ENCODE measurements at places on chromosomes 1 and 21.

DNA sequence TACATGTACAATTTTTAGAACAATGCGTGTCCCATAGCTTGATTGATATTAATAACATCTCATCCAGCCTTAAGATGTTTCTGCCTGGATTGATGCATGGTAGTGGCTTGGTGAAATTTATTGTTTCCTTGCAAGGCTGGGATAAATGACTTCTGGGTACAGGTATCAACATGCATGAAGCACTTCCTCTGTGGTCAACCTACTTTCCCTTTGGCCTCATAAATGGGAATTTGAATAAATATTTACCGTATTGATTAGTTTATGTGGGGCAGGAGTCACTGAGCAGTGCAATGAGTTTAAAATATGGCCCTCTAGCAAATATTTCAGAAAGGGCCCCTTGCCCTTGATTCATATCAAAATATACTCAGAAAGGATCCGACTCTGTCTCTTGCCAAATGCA, 83.9 kb upstream of the KCNE2 start:
- DNase-seq: no peak

- DNase-seq: no peak
Observed at GRCh38 chr1:224996266-224996665, 66.8 kb downstream of the DNAH14 start.

DNA sequence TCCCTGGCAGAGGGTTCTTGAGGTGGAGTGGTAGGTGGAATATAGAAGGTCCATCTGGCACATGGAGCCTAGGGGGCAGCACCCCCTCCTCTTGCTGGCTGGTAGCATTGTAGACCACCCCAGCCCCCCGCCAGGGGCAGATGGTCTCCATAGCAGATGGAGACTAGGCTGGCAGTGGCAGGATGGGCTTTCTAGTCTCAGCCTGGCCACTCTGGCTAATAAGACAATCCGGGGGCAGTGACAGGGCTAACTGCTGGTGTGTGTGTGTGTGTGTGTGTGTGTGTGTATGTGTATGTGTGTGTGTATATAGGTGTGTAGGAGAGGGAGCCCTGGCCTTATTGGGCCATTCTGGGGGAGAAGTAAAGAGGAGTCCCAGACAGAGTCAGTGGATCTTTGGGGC, 16.1 kb downstream of the UTP11 start:
- DNase-seq: peak; percentile 49

DNA sequence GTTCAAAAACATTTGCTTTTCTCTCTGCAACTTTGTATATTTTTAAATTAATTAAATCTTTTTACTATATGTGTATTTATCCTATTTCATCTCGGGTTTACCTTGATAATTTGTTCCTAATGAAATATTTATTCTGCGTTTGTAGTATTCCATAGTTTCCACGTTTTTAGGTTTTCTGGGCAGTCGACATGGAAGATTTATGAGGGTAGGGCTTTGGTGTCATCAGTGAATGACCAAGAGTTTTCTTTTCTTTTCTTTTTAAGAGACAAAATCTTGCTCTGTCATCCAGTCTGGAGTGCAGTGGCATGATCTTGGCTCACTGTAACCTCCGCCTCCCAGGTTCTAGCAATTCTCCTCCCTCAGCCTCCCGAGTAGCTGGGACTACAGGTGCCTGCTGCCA, 17.2 kb upstream of the ZNF669 start:
- DNase-seq: no peak

- peak; percentile 48 for DNase-seq
Observed at GRCh38 chr1:89121641-89122040, 4.3 kb downstream of the GBP2 start.

GRCh38 chr1:198360208-198360729, 180.2 kb downstream of the ATP6V1G3 start:
- DNase-seq: no peak

- DNase-seq: no peak
Observed at GRCh38 chr1:17121881-17122280, 2.6 kb upstream of the PADI2 start.

- DNase-seq: no peak
Observed at GRCh38 chr1:198889101-198889500, 250.3 kb downstream of the PTPRC start.

DNA sequence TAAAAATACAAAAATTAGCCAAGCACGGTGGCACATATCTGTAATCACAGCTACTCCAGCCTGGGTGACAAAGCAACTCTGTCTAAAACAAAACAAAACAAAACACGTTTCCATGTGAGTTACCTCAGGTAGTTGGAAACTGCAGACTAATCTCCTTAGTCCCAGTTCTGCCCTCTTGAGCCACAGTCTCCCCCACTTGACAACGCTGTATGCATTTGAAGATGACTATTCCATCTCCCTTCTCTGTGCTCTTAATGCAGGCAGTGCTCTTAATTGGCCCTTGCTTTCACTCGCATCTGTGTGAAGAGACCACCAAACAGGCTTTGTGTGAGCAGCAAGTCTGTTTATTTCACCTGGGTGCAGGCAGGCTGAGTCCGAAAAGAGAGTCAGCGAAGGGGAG, 19.6 kb upstream of the DHCR24 start:
- DNase-seq: no peak

DNA sequence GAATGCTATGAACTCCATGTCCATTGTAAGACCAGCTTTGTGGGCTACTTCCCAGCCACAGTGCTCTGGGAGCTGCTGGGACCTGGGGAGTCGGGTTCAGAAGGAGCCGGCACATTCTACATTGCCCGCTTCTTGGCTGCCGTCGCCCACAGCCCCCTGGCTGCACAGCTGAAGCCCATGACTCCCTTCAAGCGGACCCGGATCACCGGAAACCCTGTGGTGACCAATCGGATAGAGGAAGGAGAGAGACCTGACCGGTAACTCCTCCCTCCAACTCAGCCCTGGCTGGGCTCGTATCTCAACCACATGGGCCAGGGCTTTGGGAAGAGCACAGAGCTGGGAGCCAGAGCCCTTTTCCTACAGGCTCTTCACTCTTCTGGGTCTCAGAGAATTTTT, 15.4 kb downstream of the MOV10 start:
- no peak for DNase-seq

GRCh38 chr1:164700683-164701082, 141.7 kb downstream of the PBX1 start:
- no peak for DNase-seq

GRCh38 chr1:231240531-231240882, 505 bp upstream of the GNPAT start:
- DNase-seq: no peak

- DNase-seq: no peak
Observed at GRCh38 chr21:45170987-45171386, 96.6 kb downstream of the ADARB1 start.

GRCh38 chr1:2130871-2131289, 63.7 kb downstream of the FAAP20 start:
- no peak for DNase-seq

DNA sequence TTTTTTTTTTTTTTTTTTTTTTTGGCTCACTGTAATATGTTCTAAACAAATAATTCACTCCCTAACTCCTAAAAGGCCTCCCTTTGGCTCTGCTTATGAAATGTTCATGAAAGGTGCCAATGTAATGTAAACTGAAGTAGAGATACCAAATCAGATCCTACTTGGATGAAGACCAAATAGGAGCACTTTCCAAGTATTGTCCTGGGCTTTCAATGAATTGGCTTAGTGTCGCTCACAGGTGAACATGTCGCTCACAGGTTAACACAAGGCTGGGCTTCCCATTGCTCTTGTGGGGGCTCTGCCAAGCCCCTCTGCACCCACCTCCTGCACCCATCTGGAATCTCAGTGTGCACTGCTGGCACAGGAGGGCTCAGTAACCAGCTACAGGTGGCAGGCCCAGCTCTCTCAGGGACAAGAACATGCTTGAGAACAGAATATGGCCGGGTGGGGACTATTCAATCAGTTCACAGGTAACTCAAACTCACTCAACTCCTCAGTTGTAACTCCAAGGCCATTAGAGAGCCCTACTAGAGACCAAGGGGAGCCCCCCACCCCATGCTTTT, 10.6 kb upstream of the CD58 start:
- no peak for DNase-seq

- no peak for DNase-seq
Observed at GRCh38 chr1:103333141-103333540, 192.4 kb upstream of the RNPC3 start.

GRCh38 chr1:203669739-203670138, 43.1 kb downstream of the ATP2B4 start:
- DNase-seq: no peak

DNA sequence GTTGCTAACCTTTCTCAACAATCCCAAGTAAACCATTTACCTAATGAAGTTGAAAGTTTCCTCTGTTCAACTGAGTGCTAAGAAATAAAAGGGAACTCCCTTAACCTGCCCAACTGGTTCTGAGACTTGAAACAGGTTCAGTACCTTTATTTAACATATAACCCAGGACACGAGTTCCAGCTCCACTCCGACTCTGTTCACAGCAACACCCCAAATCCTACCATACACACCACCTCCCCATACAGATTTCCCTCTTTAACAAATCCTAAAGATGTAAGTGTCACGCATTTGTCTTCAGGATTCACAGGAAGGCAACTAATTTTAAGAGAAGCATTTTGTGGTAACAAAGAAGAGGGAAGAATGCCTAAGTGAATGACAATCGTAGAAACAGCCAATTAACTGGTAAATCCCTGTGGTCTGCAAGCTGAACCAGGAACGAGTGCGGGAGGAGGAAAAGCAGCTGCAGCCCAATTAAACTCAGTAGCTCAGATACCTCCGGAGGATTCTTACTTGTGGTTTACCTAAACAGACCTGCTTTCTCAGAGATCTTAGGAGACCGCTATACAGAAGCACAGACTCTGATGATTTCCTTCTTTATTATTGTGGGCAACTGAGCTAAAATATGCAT, 134.5 kb upstream of the MAGI3 start:
- no peak for DNase-seq

- DNase-seq: no peak
Observed at GRCh38 chr1:64540265-64540791, 70.4 kb downstream of the CACHD1 start.

- no peak for DNase-seq
Observed at GRCh38 chr1:119416006-119416640, 1.2 kb downstream of the HSD3B2 start.

DNA sequence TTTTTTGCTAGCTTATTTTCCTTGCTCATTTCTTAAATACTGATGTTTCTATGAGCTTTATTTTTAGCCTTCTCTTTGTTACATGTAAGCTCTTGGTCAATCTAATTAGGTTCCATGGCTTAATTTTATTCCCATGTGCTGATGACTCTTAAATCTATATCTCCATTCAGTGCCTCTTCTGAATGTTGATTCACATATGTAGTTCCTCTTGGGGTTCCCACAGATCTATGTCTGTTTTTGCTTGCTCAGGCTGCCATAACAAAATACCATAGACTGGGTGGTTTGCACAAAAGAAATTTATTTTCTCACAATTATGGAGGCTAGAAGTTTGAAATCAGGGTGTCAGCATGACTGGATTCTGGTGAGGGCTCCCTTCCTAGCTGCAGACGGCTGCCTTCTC, 58.3 kb upstream of the PLA2G4A start:
- DNase-seq: no peak

DNA sequence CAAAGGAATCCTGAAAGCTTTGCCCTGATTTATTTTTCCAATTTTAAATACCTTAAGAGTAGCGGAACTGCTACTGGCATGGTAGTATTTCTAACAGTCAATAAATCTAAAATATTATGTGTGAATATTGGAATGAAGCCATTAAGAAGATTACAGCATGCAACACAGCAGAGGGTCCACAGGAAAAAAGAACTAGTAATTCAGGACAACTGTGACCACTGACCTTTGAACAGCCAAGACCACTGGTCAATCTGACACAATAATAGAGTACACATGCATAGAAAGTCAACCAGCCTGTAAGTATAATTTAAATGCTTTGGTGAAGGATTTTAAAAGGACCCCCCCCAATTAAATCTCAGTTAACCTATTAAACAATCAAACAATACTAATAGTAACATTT, 171.0 kb downstream of the DENND1B start:
- DNase-seq: no peak

GRCh38 chr21:24148461-24148860, 1458.8 kb downstream of the MRPL39 start:
- no peak for DNase-seq

DNA sequence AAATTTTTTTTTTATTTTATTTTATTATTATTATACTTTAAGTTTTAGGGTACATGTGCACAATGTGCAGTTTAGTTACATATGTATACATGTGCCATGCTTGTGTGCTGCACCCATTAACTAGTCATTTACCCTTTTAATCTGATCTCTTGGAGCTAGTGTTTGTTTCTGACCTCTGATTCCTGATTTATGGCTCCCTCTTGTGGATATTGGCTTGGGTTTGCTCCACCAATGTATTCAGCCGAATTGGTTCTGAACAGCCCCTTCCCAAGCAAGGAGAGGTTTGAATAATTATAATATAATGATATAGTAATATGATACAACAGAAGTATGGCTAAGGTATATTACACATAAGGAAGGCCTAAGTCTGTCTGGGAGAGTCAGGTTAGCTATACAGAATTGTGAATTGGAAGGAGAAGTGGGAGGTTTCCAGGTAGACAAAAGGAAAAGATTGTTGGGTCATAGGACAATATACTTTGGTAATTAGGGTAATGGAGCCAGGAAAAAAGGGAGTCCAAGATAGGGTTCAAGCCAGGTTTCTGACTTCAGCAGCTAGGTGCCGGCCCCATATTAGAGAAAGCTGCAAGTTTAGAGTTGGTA, 53.1 kb upstream of the HMCN1 start:
- peak; percentile 12 for DNase-seq

- no peak for DNase-seq
Observed at GRCh38 chr21:33760641-33761440, 118.5 kb downstream of the ITSN1 start.

- no peak for DNase-seq
Observed at GRCh38 chr1:10638559-10639005, 157.9 kb downstream of the CASZ1 start.

- no peak for DNase-seq
Observed at GRCh38 chr1:156905176-156905575, 11.7 kb downstream of the PEAR1 start.

DNA sequence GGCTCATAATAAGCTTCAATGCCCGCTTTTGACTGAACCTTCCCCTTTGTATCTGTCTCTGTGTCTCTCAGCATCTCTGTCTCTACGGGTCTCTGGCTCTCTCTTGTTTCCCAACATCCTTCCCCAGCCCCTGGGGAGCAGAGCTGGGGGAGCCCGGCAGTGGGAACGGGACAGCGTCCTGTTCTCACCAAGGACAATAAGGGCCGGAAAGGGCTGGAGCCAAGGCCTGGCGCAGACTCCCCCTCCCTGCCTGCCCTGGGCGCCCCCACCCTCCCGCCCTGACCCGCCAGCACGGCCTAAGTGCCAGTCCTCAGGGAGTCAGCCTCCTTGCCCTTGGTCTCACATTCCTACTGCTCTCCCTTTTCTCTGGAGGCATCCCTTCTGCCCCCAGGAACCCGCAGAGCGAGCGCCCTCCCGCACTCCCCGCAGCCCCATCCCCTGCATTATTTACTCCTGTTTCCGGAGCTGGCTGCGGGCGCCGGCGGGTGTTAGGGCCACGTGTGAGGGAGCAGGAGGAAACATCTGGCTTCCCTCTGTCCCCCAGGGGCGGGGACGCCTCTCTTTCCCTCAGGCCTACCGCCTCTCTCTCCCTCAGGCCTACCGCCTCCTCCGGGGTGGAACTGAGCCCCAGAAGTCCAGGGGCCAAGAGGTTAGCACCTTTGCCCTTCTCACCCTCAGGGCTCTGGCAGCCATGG, 6.5 kb downstream of the KRTCAP2 start:
- peak; percentile 82 for DNase-seq
